ENCODE measurements at places on chromosomes 2 and 18.
A peak's percentile ranks its signal among the peaks of the same experiment; 100 is the strongest.

GRCh38 chr18:28858248-28858647, 681.3 kb upstream of the CDH2 start:
- no peak for DNase-seq

GRCh38 chr2:42127425-42128424, 41.4 kb upstream of the EML4 start:
- DNase-seq = no peak

DNA sequence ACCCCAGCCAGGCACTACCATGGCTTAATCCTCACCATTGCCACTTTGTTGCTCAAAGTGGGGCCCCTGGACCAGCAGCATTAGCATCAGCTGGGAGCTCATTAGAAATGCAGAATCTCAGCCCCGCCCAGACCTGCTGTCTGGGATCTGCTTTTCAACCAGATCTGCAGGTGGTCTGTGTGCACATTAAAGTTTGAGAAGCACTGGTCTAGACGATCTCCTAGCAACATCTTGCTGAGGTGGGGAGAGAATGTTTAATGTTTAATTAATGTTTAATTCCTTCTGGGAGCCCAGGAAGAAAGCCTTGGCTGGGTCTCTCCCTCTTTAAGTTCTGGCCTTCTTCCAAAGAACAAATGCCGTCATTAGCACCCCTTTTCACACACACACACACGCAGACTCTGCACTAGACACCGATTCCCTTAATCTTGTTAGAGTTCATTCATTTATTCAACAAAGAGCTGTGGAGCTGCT, 53.7 kb downstream of the EDAR start:
- no peak for DNase-seq

- no peak for DNase-seq
Observed at GRCh38 chr2:134336352-134336751, 82.5 kb downstream of the MGAT5 start.

DNA sequence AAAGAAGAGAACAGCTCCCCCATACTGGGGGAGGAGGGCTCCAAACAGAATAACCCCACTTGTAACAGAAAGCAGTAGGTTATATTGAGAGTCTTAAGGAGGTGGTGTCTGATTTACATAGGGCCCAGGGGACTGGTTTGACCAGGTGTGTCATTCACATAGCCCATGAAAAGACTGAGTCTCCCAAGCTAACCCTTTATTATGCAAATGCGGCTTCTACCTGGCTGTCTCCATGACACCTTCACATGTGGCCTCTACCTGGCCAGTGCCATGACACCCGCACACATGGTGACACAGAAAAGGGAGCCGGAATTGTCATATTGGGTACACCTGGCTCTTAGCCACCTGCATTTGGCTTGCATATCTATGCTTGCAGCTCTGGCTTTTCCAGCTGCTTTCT, 1057.2 kb upstream of the PIK3C3 start:
- DNase-seq = no peak

DNA sequence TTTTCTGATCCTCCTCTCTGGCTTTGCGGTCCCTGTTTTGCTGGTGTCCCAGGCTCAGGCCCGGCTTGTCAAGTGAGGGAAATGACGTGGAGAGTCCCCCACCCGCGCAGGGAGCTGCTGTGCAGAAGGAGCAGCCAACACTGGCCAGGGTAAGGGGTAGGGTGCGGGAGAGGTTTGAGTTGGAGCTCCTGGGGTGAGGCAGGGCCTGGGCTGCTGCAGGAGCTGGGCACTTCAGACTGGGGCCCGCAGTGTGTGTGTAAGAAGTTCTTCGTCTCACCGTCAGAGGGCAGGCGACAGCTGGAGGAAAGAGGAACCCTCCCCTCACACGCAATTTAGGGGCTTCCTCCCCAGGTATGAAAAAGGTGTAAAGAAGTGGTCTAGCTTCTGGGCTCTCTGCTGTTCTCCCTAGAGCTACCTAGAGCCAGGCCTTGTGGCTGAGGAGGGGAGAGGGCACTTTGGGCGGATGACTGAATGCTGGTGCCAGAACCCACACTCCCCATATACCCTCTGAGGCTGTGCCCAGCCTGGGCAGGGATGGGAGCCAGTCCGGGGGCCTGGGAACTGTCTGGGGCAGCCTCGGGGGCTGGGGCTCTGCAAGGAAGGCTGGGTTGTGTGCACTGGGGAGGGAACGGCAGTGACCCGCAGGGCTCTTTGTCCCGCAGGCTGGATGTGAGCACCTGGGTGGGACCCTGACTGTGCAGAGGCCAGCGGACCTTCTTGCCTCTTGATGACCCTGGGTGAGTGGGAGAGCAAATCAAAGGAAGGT, 11.8 kb downstream of the CELF4 start:
- DNase-seq = no peak

GRCh38 chr2:127134833-127135830, 28.2 kb upstream of the BIN1 start:
- DNase-seq = no peak

- no peak for DNase-seq
Observed at GRCh38 chr2:55923091-55923981, at the start of gene EFEMP1. Gene EFEMP1 (minus strand): TSS chr2:55923782. CDS start chr2:55922440, 1,342 bp downstream.

DNA sequence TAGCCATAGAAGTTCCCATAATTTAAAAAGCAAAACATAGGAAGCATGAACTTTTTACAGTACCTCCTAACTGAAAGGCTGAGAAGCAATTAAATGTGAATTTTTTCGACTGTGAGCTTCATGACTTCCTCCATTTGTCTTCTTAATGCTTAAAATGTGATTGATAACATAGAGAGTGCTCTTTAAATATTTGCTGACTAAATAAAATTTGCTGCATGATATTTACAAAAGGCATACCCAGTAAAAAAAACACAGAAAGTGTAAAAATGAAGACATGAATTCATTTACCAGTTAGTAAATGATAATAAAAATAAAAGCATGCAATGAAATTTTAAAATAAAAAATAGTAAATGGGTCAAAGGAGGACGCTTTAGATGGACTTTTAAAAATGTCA, 21.9 kb downstream of the STAT4 start:
- no peak for DNase-seq

- DNase-seq = no peak
Observed at GRCh38 chr18:34604591-34604990, 105.5 kb upstream of the DTNA start.

DNA sequence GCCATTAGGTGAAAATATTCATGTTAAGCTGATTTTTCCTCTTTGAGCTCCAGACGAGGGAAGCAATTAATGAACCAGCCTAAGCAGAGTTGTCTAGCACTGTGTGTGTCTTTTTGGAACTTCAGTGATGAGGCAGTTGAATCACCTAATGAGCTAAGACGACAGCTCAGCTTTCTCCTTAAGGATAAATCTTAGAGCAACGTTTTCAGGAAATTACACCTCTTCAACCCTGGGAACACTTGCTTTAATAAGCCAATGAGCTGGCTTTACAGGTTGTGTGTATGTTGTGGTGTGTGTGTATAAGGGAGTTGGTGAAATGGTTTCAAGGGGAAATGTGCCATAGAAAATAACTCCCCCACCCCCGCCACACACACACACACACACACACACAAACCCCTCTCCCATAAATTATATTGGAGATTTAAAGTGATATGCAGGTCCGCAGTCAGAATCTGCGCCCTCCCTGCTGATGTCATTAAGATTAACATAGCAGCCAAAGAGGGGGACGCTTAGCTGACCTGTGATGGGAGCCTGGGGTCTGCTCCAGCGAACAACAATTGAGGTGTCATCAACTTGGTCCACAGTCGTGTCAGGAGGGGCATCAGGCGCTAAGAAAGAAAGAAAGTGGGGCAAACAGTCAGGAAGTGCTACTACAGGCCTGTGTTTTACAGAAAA, 28.1 kb downstream of the FN1 start:
- no peak for DNase-seq

DNA sequence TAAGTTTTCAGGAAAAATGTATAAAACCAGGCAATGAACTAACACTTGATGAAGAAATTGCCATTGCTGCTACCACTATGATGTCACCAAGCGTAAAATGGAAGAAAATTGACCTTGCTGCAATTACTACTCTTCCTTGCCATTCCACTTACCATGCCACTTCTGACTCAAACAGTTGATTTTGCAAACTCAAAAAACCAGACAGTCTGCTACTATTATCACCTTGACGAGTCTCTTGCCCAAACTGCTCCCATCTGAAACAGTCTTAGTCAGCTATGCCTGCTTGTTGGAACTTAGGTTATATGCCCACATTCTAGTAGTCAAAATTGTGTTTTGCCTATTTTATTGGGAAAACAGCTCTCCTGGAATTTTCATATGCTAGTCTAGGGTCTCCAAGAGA, 71.9 kb upstream of the SLC9A2 start:
- DNase-seq = no peak

GRCh38 chr2:2809771-2810170, 478.7 kb upstream of the MYT1L start:
- no peak for DNase-seq

DNA sequence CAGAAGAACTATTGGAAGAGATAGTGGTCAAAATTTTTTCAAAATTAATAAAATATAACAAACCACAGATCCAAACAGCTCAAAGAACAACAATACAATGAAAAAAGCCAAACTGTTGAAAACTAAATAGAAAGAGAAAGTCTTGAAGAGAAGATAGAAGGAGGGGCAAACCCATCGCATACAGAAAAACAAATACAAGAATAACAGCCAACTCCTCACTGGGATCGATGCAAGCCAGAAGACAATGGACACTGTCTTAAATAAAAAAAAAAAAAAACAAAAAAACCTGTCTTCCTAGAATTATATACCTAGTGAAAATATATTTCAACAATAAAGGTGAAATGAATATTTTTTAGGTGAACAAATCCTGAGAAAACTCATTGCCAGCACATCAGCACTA, 34.1 kb upstream of the ARHGAP25 start:
- no peak for DNase-seq

- no peak for DNase-seq
Observed at GRCh38 chr2:232549655-232550353, 553 bp downstream of the TIGD1 start.

DNA sequence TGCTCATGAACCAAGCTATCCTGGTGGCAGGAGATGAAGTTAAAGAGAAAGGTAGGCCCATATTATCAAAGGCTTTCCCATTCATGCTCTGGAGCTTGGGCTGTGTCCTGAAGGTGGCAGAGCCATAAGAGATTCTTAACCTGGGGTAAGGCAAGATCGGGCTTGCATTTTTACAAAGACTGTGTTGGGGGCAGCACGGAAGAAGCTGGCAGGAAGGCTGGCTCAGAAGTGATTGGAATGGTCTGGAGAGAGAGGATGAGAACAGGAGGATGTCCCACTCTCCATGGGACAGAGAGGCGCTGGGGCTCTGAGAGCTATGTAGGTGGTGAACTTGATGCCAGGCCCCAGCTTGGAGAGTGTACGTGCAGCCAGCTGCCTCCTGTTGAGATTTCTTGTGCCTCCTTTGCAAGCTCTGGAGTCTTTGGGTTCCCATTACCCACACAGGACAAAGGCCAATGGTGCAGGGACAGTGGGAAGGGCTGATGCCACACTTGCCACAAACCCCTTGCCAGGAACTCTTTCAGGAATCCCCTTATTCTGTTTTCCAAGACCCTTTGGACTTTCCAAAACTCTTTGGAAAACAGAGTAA, 40.6 kb upstream of the FZD5 start:
- DNase-seq = no peak

DNA sequence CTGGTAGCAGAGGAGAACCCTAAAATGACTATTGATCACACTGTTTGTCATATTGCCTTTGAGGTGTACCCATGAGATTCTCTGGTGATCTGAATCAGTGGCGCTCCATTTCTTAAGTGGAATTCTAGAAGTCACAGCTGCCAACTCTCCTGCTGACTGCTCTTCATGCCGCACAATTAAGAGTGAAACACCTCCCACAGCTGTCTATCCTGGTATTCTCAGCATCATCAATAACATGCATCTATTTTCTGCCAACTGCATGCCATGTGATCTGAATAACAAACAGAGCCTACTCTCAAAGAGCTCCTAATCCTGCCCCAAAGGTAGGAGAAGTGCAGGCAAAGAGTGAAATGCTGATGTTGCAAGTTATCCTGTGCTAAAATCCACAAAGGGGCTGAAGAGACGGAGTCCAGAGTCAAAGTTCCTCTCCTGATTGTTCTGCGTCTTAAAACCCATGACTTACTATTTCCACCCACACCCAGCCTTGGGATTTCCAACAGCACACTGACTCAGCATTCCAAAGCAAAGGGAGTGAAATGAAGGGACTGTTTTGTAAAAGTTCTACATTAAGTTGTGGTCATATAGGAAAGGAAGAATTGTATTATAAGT, 13.7 kb upstream of the DAPL1 start:
- DNase-seq = peak; percentile 20

GRCh38 chr18:57205641-57206040, 58.8 kb downstream of the BOD1L2 start:
- DNase-seq = no peak

- DNase-seq = no peak
Observed at GRCh38 chr2:113791697-113792590, 35.5 kb upstream of the SLC35F5 start.

GRCh38 chr18:73791081-73791480, 356.6 kb downstream of the FBXO15 start:
- peak; percentile 78 for DNase-seq

- DNase-seq = no peak
Observed at GRCh38 chr2:123688231-123688940, 336.7 kb upstream of the CNTNAP5 start.

DNA sequence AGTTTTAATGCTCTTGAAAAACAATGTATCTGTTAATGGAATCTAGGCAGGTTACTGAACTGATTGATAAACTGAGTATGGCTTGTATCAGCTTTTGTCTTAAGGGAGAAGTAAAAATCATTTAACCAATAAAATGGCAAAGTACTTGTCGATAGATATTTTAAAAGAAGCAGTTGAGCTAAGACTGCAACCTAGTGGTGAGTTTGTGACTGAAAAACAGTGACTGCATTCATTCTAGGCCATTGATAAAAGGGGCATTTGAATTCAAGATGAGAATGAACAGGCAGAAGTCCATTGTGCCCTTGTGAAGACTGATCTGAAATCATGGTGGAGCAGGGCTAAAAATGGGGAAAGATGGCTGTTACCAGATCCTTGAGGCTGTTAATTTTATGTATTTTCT, 59.4 kb upstream of the MSTN start:
- DNase-seq = no peak

DNA sequence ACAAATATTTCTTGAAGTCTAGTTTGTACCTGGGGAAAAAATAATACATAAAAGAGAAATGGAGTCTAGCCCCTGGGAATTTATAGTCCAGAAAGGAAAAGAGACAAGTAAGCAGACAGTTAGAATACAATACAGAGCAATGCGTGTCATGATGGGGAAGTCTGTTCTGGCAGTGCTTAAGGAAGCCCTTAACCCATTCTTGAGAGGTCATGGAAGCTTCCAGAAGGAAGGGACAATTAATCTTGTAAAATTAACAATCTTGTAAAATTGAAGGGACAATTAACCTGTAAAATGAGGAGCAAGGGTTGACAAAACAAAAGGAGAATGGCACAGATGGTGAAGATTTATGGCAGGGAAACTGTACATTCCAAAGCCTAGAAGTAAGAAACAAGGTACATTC, 66.7 kb downstream of the METTL4 start:
- no peak for DNase-seq
